ENCODE measurements at places on chromosomes 12 and 14.

GRCh38 chr12:12983420-12984035 lies 16.5 kb downstream of the HEBP1 start:
- peak; percentile 44 for DNase-seq

- no peak for DNase-seq
Measured at GRCh38 chr12:125149160-125150108, 84.2 kb downstream of the AACS start.

DNA sequence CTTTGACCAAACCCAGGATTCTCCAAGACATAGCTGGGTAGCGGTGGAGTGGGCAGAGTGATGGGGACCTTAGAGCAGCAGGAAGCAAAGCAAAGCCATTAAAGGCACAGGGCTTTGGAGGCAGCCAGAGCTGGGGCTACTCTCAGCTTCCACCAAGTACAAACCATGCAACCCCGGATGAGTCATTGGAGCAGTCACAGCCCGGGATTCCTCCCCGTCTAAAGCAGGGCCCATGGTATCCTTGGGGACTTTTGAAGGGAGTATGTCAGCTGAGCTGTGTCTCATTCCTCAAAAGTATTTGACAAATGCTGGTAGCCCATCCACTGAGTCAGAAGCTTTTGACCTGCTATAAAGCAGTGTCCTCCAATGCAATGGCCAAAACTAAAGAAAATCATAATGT lies 9.7 kb upstream of the IFI27 start:
- DNase-seq: no peak

DNA sequence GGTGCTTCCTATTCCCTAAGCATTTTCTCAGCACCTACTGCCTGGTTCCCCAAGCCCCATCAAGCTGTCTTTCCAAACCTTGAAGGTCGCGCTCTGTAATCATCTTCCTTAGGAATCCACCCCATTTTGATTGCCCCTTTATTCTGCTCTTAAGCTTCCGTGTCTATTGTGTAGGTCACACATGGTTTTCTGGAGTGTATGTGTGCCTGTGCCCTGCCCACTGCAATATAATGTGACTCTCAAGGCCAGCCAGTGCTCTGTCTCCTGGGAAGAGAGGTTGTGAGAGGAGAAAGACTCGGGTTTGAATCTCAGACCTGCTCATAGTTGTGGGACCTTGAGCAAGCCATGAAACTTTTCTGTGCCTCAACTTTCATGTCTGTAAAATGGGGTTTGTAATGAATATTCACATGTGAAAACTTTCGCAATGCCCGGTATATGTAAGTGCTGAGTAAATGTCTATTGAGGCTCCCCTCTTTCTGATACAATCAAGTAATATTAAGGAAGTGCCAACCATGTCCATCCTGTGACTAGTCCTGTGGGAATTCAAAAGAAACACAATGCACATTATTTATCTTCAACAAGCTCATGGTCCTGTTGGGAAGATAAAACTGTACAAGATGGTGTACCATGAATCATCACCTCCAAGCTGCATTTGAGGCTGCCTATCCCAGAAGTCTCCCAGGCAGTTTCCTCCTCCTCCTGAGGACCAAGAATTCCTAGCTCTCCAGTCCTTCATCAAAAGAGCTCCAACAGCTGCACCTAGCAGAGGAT lies 774 bp upstream of the KRT75 start:
- DNase-seq: no peak

GRCh38 chr14:51024377-51024776 lies 70.5 kb downstream of the TRIM9 start:
- no peak for DNase-seq

GRCh38 chr12:97875064-97875463 lies 412.5 kb downstream of the RMST start:
- DNase-seq: no peak

DNA sequence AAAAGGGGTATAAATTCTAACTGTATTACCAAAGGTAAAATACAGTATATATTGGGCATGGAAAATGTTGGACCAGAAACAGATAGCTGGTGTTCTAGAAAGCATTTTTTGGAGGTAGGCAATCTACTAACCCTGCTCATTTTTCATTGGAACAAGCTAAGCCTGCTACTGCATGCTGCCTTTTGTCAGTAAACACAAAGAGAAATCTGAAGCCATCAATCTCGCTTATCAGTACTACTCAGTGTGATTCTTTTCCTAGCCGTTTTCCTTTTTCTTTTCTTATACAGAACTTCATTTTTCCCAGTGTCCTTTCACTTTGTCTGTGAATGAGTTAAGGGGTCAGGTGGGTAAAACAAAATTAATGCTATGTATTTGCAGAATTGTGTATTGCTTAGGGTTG lies 312.3 kb downstream of the NPAS3 start:
- DNase-seq: no peak

DNA sequence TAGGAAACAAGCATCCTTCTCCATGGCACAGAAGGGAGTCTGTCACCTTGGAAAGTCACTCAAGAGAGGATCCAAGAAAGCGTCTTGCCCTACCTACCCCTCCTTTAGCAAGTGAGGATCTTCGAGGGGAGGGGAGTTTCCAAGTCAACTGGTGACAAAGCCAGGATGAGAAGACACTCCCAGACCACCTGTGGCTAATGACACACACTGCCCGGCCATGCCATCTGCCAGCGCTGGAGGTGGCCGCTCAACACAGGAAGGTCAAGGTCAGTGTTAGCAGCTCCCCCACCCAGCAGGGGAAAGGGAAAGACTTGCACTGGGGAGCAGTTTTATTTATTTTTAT lies 41.3 kb downstream of the ELK3 start:
- no peak for DNase-seq

GRCh38 chr12:53623548-53624385 lies 2.4 kb downstream of the ATF7 start:
- DNase-seq: no peak

DNA sequence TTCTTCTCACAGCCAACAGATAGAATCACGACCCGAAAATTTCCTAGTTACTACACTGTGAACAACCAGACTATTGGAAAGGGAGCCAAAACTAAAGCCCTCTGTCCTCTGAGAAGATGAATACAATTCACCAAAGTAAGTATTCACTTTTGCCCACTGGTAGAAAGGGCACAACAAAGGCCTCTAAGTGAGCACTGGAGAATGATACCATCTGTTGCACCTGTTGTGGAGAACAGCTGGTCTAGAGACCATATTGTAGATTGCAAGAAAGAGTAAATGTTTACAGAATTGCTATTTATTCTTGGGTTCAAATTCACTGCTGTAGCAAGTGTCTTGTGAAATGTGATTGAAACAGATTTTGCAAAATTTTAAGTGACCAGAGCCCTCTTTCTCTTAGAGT lies 46.9 kb upstream of the ANO6 start:
- DNase-seq: no peak

DNA sequence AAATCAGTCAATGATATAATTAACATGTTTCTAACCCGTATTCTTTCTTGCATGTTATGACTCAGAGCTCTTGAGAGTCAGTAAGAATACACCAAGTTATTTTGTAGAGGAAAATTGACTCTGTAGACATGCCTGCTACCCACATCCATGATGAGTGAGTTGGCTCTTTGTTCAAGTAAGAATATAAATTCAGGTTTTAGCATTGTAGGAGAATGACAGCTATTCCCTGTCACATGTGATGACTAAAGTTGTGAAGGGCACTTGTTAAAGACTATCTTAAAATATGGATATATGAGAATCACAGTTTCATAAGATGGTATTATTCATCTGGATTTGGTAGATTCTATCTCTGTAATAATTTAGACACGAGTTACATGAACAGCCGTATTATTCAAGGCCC lies 209.1 kb downstream of the CCDC59 start:
- no peak for DNase-seq

DNA sequence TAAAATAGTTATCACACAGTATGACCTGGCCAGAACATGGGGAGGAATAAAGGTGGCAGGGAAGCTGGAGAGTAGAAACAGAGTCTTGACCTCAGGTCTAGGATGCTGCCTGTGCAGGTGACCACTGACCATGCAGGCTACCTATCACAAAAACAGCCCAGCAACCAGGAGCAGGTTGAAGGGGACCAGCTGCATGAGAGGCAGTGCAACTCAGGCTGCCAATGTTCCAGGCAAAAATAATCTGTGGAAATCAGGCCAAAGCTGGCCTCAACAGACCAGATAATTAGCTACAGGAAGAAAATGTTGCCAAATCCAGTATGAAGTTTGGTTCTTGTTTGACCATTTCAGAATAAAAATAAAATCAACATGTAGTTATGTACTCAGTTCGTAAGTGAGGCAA lies 72.6 kb downstream of the PDE6H start:
- no peak for DNase-seq

GRCh38 chr14:59343585-59343984 lies 121.6 kb downstream of the GPR135 start:
- no peak for DNase-seq
